Progenitor cell of endocrine pancreas (in vitro differentiated cells): ENCODE measurements at places on chromosomes 16 and 17. TPM values are rescaled to one million over a fixed set of nuclear protein-coding genes. Genes with fewer than 3 reads are reported as not detected.

GRCh38 chr17:59365383-59365981, 34.0 kb downstream of the YPEL2 start:
- no peak for DNase-seq

GRCh38 chr16:12532871-12533610, 270.6 kb downstream of the CPPED1 start:
- DNase-seq = no peak

Gene TMC6
- total RNA-seq = 125 and 134 TPM in 2 replicates

Gene ASPA
- not detected in 2 replicates for total RNA-seq

Gene CDRT15L2
- total RNA-seq = not detected in 2 replicates
